ENCODE measurements at places on chromosomes 13 and 19. TPM values are rescaled to one million over a fixed set of nuclear protein-coding genes. Genes with fewer than 3 reads are reported as not detected.

- DNase-seq: no peak
- H3K4me3 ChIP-seq: no peak overlapping the region
- no peaks in the 10 kb centered on the region for H3K4me1 ChIP-seq
- H3K27ac ChIP-seq: no peak overlapping the region
- H3K36me3 ChIP-seq: no peaks in the 10 kb centered on the region
Measured at GRCh38 chr13:58955546-58956385, 1208.0 kb downstream of the DIAPH3 start.

GRCh38 chr13:110092831-110093247, 214.1 kb downstream of the COL4A1 start:
- H3K4me1 ChIP-seq: peaks cover 8% of the 10 kb centered on the region
- H3K27ac ChIP-seq: peak overlapping the region; percentile 20
- no peaks in the 10 kb centered on the region for H3K27me3 ChIP-seq
- no peak for DNase-seq

GRCh38 chr13:52794589-52794988, 53.9 kb downstream of the PCDH8 start:
- H3K27ac ChIP-seq: no peak overlapping the region
- H3K36me3 ChIP-seq: no peaks in the 10 kb centered on the region
- DNase-seq: no peak

DNA sequence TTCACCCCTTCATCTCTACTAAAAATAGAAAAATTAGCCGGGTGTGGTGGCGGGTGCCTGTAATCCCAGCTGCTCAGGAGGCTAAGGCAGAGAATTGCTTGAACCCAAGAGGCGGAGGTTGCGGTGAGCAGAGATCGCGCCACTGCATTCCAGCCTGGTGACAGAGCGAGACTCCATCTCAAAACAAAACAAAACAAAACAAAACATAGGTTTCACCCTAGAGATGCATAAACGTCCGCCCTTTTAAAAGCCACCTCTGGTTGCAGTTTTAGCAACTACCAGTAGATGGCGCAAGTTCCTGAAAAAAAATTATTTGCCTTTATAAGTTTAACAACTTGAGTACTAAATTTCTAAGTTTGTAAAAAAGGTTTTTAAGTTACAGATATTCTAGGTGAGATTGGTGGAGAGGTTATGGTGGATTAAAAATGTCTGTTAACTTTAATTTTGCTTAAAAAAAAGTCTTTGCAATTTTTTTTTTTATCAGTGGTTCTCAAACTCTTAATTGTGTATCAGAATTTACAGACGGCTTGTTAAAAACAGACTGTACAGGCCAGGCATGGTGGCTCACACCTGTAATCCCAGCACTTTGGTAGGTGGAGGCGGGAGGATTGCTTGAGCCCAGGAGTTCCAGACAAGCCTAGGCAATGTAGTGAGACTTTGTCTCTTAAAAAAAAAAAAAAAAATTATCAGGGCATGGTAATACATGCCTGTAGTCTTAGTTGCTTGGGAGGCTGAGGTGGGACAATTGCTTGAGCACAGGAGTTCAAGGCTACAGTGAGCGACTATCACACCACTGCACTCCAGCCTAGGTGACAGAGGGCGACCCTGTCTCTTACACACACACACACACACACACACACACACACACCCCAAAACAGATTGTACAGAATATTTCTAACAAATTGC, 42.1 kb downstream of the NAA16 start:
- no peaks in the 10 kb centered on the region for H3K36me3 ChIP-seq
- no peak for DNase-seq
- H3K4me1 ChIP-seq: no peaks in the 10 kb centered on the region
- no peaks in the 10 kb centered on the region for H3K27me3 ChIP-seq

DNA sequence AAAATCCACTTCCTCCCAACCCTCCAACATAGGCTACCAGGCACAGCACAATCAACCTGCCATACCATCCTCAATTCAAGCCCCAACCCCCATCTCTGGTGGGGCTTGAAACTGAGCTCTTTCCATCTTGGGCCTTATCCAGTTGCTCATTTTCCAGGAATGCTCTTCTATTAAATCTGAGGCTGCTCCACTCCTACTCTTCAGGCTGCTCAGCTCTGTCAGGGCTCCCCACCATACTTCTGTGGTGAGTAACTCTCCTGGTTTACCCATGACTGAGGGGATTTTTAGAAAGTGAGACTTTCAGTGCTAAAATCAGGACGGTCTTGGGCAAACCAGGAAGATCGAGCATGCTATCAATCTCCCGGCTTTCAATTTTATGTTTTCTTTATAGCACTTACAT, 512.8 kb downstream of the LMO7 start:
- H3K27ac ChIP-seq: no peak overlapping the region
- DNase-seq: no peak
- no peaks in the 10 kb centered on the region for H3K27me3 ChIP-seq
- no peak overlapping the region for H3K4me3 ChIP-seq

DNA sequence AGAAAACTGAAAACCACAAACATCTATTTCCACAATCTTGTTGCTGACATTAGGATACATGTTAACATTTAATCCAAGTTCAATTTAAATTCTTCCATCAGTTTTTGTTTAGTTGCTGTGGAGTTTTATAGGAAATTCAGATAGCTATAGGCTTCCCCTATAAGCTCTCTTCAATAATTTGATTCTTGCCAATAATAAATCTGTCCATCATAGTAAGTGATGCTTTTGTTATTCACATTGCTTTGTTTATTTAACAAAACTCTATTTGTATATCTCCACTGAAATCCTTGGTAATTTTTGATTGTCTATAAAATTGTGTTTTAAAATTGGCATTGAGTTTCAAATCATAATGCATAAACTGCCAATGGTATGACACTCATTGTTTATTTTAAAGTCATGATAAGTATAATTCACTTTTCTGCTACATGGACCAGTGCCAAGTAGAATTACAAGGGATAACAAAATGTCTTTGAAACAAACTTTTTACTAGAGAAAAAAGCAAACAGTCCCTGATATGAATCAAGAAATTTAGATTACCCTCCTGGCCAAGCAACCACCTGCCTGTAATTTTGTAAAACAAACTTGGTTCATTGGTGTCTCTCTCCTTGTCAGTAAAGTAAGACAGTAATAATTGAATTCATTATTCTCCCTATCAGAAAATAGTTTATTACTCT, 577.3 kb upstream of the GPC6 start:
- DNase-seq: no peak
- H3K27ac ChIP-seq: no peak overlapping the region
- H3K4me3 ChIP-seq: no peak overlapping the region
- H3K36me3 ChIP-seq: no peaks in the 10 kb centered on the region

GRCh38 chr19:31140717-31141116, 208.5 kb downstream of the TSHZ3 start:
- H3K27ac ChIP-seq: no peak overlapping the region
- H3K36me3 ChIP-seq: no peaks in the 10 kb centered on the region
- no peaks in the 10 kb centered on the region for H3K27me3 ChIP-seq
- DNase-seq: no peak
- H3K4me1 ChIP-seq: no peaks in the 10 kb centered on the region

DNA sequence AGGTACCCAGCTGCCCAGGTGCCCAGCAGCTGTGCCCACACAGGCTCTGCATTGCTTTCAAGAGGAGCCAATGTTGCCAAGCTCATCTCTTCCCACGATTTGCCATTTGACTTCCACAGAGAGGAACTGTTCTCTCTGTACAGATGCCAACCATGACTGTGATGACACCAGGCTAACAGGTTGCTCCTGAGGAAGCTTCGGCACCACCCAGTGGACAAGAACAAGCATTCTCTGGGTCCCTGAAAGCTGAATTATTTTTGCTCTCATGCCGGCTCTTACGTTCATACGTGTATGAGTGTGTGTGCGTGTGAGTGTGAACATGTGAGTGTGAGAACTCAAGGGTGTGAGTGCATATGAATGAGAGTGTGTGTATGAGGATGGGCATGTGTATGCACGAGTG, 535.2 kb downstream of the LIG4 start:
- no peak overlapping the region for H3K27ac ChIP-seq
- no peak for DNase-seq
- H3K36me3 ChIP-seq: no peaks in the 10 kb centered on the region
- H3K27me3 ChIP-seq: no peaks in the 10 kb centered on the region
- H3K4me3 ChIP-seq: no peak overlapping the region

DNA sequence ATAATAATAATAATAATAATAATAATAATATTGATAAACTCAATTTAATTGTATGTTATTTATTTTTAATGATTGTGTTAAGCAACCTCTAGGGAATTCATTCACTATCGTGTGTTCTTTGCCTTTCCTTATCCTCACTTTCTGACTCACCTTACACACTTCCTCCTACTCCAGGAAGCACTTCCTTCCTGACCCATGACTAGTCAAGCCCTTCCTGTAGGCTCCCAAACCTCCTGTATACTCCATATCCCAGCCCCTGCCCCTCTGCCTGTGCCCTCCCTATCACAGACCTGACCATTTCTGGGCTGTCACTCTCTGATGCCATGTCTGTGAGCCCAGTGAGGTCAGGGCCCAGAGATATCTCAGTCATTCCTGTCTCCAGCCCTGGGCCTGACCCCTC, 7.6 kb downstream of the LGALS4 start:
- no peaks in the 10 kb centered on the region for H3K36me3 ChIP-seq
- DNase-seq: no peak
- H3K4me3 ChIP-seq: no peak overlapping the region
- H3K27ac ChIP-seq: no peak overlapping the region
- H3K27me3 ChIP-seq: no peaks in the 10 kb centered on the region

GRCh38 chr19:38538793-38539528, 78.8 kb downstream of the MAP4K1 start:
- no peak for DNase-seq
- no peaks in the 10 kb centered on the region for H3K27me3 ChIP-seq
- no peak overlapping the region for H3K4me3 ChIP-seq
- no peaks in the 10 kb centered on the region for H3K4me1 ChIP-seq
- no peaks in the 10 kb centered on the region for H3K36me3 ChIP-seq

- no peak for DNase-seq
- H3K27ac ChIP-seq: no peak overlapping the region
- H3K4me3 ChIP-seq: no peak overlapping the region
- no peaks in the 10 kb centered on the region for H3K27me3 ChIP-seq
Measured at GRCh38 chr13:111535523-111535811, 215.0 kb downstream of the TEX29 start.

GRCh38 chr13:99277629-99278028, 19.4 kb upstream of the GPR18 start:
- no peaks in the 10 kb centered on the region for H3K27me3 ChIP-seq
- H3K4me1 ChIP-seq: no peaks in the 10 kb centered on the region
- H3K27ac ChIP-seq: no peak overlapping the region
- DNase-seq: no peak
- no peaks in the 10 kb centered on the region for H3K36me3 ChIP-seq

DNA sequence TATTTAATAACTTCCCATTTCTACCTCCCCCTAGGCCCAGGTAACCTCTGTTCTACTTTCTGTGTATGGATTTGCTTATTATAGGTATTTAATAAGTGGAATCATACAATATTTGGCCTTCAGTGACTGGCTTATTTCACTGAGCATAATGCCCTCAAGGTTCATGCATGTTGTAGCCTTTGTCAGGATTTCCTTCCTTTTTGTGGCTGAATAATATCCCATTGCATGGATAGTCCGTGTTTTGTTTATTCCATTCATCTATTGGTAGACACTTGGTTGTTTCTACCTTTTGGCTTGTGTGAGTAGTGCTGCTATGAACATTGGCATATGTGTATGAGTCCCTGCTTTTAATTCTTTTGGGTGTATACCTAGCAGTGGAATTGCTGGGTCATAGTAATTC, 9.4 kb downstream of the HNRNPM start:
- no peaks in the 10 kb centered on the region for H3K27me3 ChIP-seq
- no peak overlapping the region for H3K27ac ChIP-seq
- DNase-seq: no peak
- H3K4me3 ChIP-seq: no peak overlapping the region
- no peaks in the 10 kb centered on the region for H3K36me3 ChIP-seq

- peak overlapping the region; percentile 100 for H3K27ac ChIP-seq
- peaks cover 5% of the 10 kb centered on the region for H3K4me1 ChIP-seq
- no peaks in the 10 kb centered on the region for H3K36me3 ChIP-seq
- H3K27me3 ChIP-seq: no peaks in the 10 kb centered on the region
- DNase-seq: no peak
Measured at GRCh38 chr19:1651568-1652291, 685 bp downstream of the TCF3 start.

- DNase-seq: peak; percentile 56
- H3K27me3 ChIP-seq: no peaks in the 10 kb centered on the region
- no peaks in the 10 kb centered on the region for H3K4me1 ChIP-seq
- H3K36me3 ChIP-seq: no peaks in the 10 kb centered on the region
- peak overlapping the region; percentile 66 for H3K27ac ChIP-seq
Measured at GRCh38 chr19:38559428-38560401, 58.0 kb downstream of the MAP4K1 start.

DNA sequence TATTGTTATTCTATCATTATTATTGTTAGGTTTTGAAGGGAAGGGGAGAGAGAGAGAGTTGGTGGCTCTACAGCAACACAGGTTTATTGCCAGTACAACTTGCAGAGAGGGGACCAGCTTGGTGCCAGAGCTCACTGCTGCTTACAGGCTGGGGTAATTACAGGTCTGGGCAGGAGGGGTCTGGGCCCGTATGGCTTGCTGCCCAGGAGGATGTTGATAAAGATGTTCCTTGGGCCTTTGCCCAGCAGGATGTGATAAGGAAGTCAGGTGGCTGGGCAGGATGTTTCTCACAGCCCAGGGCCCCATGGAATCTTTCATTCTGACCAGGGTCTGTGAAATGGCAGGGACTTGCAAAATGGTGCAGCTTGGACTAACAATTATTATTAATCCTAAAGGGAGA, 64.2 kb upstream of the ZNF599 start:
- no peaks in the 10 kb centered on the region for H3K27me3 ChIP-seq
- no peak for DNase-seq
- no peak overlapping the region for H3K4me3 ChIP-seq
- H3K27ac ChIP-seq: no peak overlapping the region

- H3K36me3 ChIP-seq: no peaks in the 10 kb centered on the region
- peak overlapping the region; percentile 60 for H3K27ac ChIP-seq
- DNase-seq: no peak
- H3K4me3 ChIP-seq: peak overlapping the region; percentile 99
Measured at GRCh38 chr13:72726726-72727416, 558 bp downstream of the MZT1 start.

- no peaks in the 10 kb centered on the region for H3K36me3 ChIP-seq
- no peaks in the 10 kb centered on the region for H3K4me1 ChIP-seq
- H3K4me3 ChIP-seq: no peak overlapping the region
- no peak overlapping the region for H3K27ac ChIP-seq
Measured at GRCh38 chr19:45217193-45217956, 27.8 kb downstream of the EXOC3L2 start.

- no peaks in the 10 kb centered on the region for H3K27me3 ChIP-seq
- no peaks in the 10 kb centered on the region for H3K4me1 ChIP-seq
- H3K36me3 ChIP-seq: no peaks in the 10 kb centered on the region
- no peak overlapping the region for H3K27ac ChIP-seq
Measured at GRCh38 chr13:25249001-25249543, 38.2 kb downstream of the MTMR6 start.

GRCh38 chr19:12793290-12794195, 2.3 kb downstream of the JUNB start:
- DNase-seq: peak; percentile 94
- H3K4me1 ChIP-seq: peaks cover 6% of the 10 kb centered on the region
- H3K4me3 ChIP-seq: peak overlapping the region; percentile 100
- peak overlapping the region; percentile 100 for H3K27ac ChIP-seq

GRCh38 chr13:22929381-22930126, 251.2 kb upstream of the SGCG start:
- no peaks in the 10 kb centered on the region for H3K27me3 ChIP-seq
- no peak overlapping the region for H3K27ac ChIP-seq
- no peak overlapping the region for H3K4me3 ChIP-seq
- H3K36me3 ChIP-seq: no peaks in the 10 kb centered on the region
- DNase-seq: no peak

The ERICH4 gene
- not detected for total RNA-seq

The ZNF420 gene
- 17.4 TPM for total RNA-seq

The CYP4F2 gene
- total RNA-seq: not detected

The ATP4A gene
- total RNA-seq: not detected

The GET3 gene
- total RNA-seq: 50.8 TPM

The CLIP3 gene
- total RNA-seq: 7.5 TPM

The LAIR1 gene
- 44.5 TPM for total RNA-seq

The SIGLEC5 gene
- total RNA-seq: 1.6 TPM

The LIM2 gene
- not detected for total RNA-seq

The DACH1 gene
- 13.9 TPM for total RNA-seq

Measured in breast epithelium (tissue), 4 donors.